ENCODE measurements at places on chromosomes 11 and 22. TPM values are rescaled to one million over a fixed set of nuclear protein-coding genes. Genes with fewer than 3 reads are reported as not detected.
A peak's percentile ranks its signal among the peaks of the same experiment; 100 is the strongest.

GRCh38 chr11:117071344-117071787, 26.9 kb downstream of the SIK3 start:
- no peaks in the 10 kb centered on the region for H3K36me3 ChIP-seq
- peak overlapping the region; percentile 13 for H3K27ac ChIP-seq
- DNase-seq, result peak; percentile 47
- H3K27me3 ChIP-seq, result no peaks in the 10 kb centered on the region
- H3K4me3 ChIP-seq, result no peak overlapping the region

GRCh38 chr11:72642884-72643522, 31.2 kb downstream of the PDE2A start:
- no peaks in the 10 kb centered on the region for H3K36me3 ChIP-seq
- H3K27ac ChIP-seq, result peak overlapping the region; percentile 59
- H3K4me3 ChIP-seq, result peak overlapping the region; percentile 60
- no peaks in the 10 kb centered on the region for H3K27me3 ChIP-seq

DNA sequence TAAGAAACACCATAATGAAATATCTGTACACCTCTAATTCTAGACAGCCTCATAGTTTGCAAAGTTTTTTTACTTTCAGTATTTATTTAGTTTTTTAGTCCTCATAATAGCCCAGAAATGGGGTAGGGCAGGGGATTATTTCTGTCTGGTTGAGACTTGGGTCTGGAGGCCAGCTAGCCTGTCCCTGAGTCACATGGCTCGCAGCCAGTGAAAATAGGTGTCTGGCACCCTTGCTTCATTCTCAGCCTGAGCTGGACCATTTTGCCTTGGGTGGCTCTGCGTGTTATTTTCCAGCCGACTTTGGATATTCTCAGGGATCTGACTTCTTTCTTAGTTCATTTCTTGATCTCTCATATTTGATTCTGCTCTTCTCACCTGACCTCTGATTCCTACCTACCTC, 123.9 kb upstream of the NARS2 start:
- H3K27ac ChIP-seq, result no peak overlapping the region
- no peaks in the 10 kb centered on the region for H3K4me1 ChIP-seq
- no peak for DNase-seq
- no peaks in the 10 kb centered on the region for H3K36me3 ChIP-seq
- H3K27me3 ChIP-seq, result no peaks in the 10 kb centered on the region

- peak; percentile 14 for DNase-seq
- no peaks in the 10 kb centered on the region for H3K36me3 ChIP-seq
- H3K4me1 ChIP-seq, result peaks cover 32% of the 10 kb centered on the region
- no peak overlapping the region for H3K27ac ChIP-seq
- H3K4me3 ChIP-seq, result no peak overlapping the region
Measured at GRCh38 chr11:2272228-2272945, 2.0 kb upstream of the ASCL2 start.

- no peak for DNase-seq
- H3K27me3 ChIP-seq, result no peaks in the 10 kb centered on the region
- H3K27ac ChIP-seq, result no peak overlapping the region
- H3K4me3 ChIP-seq, result no peak overlapping the region
Measured at GRCh38 chr11:134730101-134730500, 318.1 kb upstream of the B3GAT1 start.

GRCh38 chr22:23175817-23176644, 4.3 kb upstream of the BCR start:
- H3K36me3 ChIP-seq, result no peaks in the 10 kb centered on the region
- no peak for DNase-seq
- H3K27me3 ChIP-seq, result no peaks in the 10 kb centered on the region
- no peak overlapping the region for H3K4me3 ChIP-seq

DNA sequence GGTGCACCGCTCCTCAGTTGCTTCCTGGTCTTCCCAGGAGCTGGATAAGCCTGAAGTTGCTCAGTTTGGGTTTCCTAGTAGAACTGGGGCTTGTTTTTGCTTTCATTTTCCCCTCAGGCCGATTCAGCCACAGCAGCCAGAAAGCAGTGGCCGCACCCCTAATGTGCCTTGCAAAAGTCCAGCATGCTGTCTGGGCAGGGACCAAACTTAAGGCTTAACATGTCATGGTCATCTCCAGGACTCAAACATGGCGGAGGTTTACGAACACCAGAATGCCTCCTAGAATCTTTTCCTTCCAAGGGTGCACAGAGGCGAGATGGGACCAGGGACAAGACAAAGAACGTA, 2.5 kb downstream of the GNG3 start:
- H3K27me3 ChIP-seq, result no peaks in the 10 kb centered on the region
- DNase-seq, result peak; percentile 59
- peak overlapping the region; percentile 96 for H3K27ac ChIP-seq
- peak overlapping the region; percentile 53 for H3K4me3 ChIP-seq
- peaks cover 75% of the 10 kb centered on the region for H3K4me1 ChIP-seq

DNA sequence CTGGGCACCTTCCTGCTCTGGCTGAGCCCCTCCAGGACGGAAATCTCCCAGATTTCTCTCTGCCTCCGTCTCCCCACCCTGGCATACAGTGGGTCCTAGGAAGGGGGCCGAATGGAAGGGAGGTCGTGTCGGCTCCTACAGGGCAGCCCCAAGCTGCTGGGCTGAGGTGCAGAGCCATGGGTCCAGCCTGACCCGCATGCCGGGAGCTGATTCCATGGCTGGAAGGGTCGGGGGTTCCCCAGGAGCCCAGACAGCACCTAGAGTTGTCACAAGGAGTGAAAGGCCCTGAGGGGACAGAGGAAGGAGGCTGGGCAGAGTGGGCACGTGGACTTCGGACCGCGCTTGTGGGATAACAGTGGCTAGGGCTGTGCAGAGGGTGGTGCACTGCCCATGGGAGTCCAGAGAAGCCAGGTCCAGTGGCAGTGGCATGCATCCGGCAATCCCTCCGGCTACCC, 16.5 kb downstream of the CCND1 start:
- H3K4me1 ChIP-seq, result no peaks in the 10 kb centered on the region
- H3K27me3 ChIP-seq, result no peaks in the 10 kb centered on the region
- H3K36me3 ChIP-seq, result peaks cover 37% of the 10 kb centered on the region
- H3K27ac ChIP-seq, result no peak overlapping the region

DNA sequence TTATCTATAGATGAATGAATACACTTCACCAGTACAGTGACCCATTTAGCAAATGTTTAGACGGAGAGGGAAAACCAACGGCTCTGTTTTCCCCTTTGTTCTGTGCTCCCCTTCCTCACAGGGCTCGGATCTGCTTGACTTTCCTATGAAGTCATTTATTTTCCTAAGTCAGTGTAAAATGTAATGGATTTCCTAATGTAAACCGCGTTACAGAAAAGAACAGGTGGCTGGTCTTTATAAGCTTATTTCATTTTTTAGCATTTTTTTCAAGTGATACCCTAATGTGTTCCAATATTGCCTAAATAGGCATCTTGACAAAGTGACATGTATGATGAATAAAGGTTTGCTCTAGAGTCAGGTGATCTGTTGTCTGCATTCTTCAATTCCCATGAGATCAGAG, 207.5 kb downstream of the PGR start:
- H3K36me3 ChIP-seq, result no peaks in the 10 kb centered on the region
- H3K27ac ChIP-seq, result no peak overlapping the region
- peaks cover 8% of the 10 kb centered on the region for H3K4me1 ChIP-seq

- H3K4me1 ChIP-seq, result peaks cover 9% of the 10 kb centered on the region
- no peak overlapping the region for H3K4me3 ChIP-seq
- H3K27me3 ChIP-seq, result no peaks in the 10 kb centered on the region
- DNase-seq, result no peak
- no peak overlapping the region for H3K27ac ChIP-seq
- no peaks in the 10 kb centered on the region for H3K36me3 ChIP-seq
Measured at GRCh38 chr22:17930455-17931313, 93.7 kb downstream of the MICAL3 start.

GRCh38 chr11:7251487-7251835, 243 bp upstream of the SYT9 start:
- H3K4me3 ChIP-seq, result peak overlapping the region; percentile 57
- no peak for DNase-seq
- H3K4me1 ChIP-seq, result peaks cover 21% of the 10 kb centered on the region
- H3K36me3 ChIP-seq, result no peaks in the 10 kb centered on the region
- peaks cover 4% of the 10 kb centered on the region for H3K27me3 ChIP-seq

- H3K4me1 ChIP-seq, result peaks cover 19% of the 10 kb centered on the region
- H3K27me3 ChIP-seq, result peaks cover 4% of the 10 kb centered on the region
- H3K27ac ChIP-seq, result peak overlapping the region; percentile 91
- no peak for DNase-seq
- H3K36me3 ChIP-seq, result peaks cover 13% of the 10 kb centered on the region
- peak overlapping the region; percentile 87 for H3K4me3 ChIP-seq
Measured at GRCh38 chr22:38792833-38793232, 1.1 kb downstream of the DNAL4 start.

GRCh38 chr11:76838678-76839068, 22.0 kb upstream of the ACER3 start:
- no peak overlapping the region for H3K27ac ChIP-seq
- peaks cover 45% of the 10 kb centered on the region for H3K4me1 ChIP-seq
- no peaks in the 10 kb centered on the region for H3K27me3 ChIP-seq
- DNase-seq, result no peak
- no peaks in the 10 kb centered on the region for H3K36me3 ChIP-seq

- no peak overlapping the region for H3K4me3 ChIP-seq
- peaks cover 9% of the 10 kb centered on the region for H3K4me1 ChIP-seq
- H3K27ac ChIP-seq, result no peak overlapping the region
- no peak for DNase-seq
Measured at GRCh38 chr22:41598081-41598480, 8.4 kb upstream of the PMM1 start.

GRCh38 chr22:23263651-23264555, 83.6 kb downstream of the BCR start:
- H3K36me3 ChIP-seq, result peaks cover 57% of the 10 kb centered on the region
- peaks cover 29% of the 10 kb centered on the region for H3K4me1 ChIP-seq
- peak overlapping the region; percentile 82 for H3K27ac ChIP-seq
- no peak overlapping the region for H3K4me3 ChIP-seq

GRCh38 chr11:83044958-83045712, 26.6 kb downstream of the RAB30 start:
- DNase-seq, result no peak
- H3K27ac ChIP-seq, result no peak overlapping the region
- peaks cover 10% of the 10 kb centered on the region for H3K4me1 ChIP-seq
- no peaks in the 10 kb centered on the region for H3K36me3 ChIP-seq

Gene MMP13
- not detected for total RNA-seq

Gene CEND1
- total RNA-seq, result not detected

Gene AQP11
- 7.8 TPM for total RNA-seq

Gene B4GALNT4
- 0.45 TPM for total RNA-seq

Gene RAB39A
- not detected for total RNA-seq

Gene TRIM29
- not detected for total RNA-seq

Gene RHOD
- 1.2 TPM for total RNA-seq

Gene GRIK4
- not detected for total RNA-seq

Gene GRAP2
- total RNA-seq, result not detected
